Left lung (tissue), 14 donors: ENCODE measurements at places on chromosomes 11 and 22.

DNA sequence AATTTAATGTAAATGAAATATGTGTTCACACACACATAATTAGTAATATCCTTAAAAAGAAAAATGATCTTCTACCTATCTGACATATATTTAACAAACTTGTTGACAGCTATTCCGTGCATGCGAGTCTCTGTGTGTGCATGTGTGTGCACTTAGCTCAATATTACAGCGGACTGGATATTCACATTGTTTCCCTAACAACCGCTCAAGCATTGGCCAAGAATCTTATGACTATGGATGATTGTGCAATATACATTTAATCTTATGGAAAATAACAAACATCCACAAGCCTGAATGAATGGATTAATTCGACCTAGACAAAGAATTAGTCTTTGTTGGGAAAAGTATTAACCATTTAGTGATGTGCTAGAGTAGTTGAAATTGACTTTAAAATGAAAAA is 1078.6 kb downstream of the LRRC4C start:
- no peak for DNase-seq

GRCh38 chr11:36377759-36378564 is 81.9 kb downstream of the PRR5L start:
- no peak for DNase-seq

DNA sequence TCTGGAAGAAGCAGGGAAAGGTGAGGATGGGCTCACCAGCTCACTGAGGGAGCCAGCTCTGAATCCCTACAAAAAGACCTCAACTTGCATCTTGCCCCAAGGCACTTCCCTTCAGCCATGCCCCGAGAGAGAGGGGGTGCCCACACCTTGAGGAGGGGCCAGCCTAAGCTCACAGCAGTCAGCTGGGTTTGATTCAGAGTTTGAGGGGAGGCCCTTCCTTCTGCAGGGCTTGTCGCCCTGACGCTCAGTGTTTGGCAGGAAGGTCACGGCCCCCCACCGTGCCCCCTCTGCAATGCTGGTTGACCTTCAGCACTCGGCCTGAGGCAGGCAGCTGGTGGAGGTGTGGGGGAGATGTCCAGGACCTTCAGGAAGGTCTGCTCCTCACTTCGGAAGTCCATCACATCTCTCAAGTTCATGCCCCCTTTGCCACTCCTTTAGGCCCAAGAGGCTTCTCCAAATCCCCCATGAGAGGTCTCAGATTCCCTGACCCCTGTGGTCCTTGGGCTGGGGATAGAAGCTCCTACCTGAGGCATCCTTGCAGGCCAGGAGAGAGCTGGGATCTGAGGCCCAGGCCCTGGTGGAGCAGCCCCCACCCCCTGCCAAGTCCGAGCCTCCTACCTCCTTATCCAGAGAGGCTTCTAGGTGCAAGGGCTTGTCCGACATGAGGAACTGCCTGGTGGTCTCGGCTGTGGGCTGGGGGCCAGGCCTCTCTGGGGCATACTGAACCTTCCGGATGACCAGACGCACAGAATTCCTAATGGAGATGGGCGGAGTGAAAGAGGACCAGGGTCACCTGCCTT is 37.6 kb downstream of the TPBGL start:
- no peak for DNase-seq

- DNase-seq: no peak
Observed at GRCh38 chr11:125079878-125080530, 16.9 kb downstream of the SLC37A2 start.

DNA sequence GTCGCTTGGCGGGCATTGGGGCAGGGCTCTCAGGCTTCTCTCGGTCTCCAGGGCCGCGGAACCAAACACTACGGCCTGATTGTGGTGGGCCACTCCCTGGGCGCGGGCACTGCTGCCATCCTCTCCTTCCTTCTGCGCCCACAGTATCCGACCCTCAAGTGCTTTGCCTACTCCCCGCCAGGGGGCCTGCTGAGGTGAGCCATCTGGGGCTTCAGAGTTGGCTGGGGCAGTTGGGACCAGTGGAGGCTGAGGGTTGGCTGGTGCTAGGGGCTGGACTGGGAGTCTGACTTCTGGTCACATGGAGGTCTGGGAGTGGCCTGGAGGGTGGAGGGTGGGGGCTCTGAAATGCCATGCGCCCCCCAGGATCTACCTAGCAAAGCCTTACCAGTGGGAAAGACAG is 15.3 kb upstream of the MYRF start:
- no peak for DNase-seq

DNA sequence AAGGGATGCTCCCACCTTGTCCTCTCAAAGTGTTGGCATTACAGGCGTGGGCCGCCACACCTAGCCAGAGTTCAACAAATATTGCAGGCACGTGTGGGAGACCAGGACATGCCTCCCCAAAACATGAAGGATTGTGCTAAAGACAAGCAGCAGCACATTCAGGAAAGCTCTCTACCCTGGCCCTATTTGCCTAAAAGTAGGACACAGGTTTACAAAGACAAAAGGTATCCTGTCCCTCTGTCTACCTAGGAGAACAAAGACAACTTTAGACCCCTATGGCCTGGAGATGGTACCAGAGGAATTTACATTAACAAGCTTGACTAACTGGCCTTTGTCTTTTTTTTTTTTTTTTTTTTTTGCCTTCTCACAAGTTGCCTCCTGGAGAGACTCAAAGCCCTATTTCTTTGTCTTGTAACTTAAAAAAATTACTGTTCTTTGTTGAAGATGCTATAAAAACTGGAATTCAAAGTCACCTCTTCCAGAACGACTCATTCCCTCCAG is 859 bp upstream of the ACCS start:
- no peak for DNase-seq

DNA sequence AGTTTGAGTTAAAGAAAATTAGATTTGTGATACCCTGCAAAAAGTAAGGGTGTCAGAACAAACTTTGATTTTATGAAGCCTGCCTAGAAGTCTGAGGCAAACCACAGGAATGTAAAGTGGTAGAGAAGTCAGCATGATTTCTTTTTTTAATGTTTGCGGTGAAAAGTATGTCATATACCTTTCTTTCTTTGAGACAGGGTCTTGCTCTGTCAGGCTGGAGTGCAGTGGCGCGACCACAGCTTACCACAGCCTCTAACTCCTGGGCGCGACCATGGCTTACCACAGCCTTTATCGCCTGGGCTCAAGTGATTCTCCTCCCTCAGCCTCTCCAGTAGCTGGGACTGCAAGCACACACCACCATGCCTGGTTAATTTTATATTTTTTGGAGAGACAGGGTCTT is 4.7 kb downstream of the API5 start:
- DNase-seq: no peak
